ENCODE measurements at places on chromosomes 16 and 17. TPM values are rescaled to one million over a fixed set of nuclear protein-coding genes. Genes with fewer than 3 reads are reported as not detected.

Gene NPIPB5
- total RNA-seq, result 131 TPM

Gene TERB1
- 0.79 TPM for total RNA-seq

Gene CDH13
- total RNA-seq, result 0.39 TPM

Gene CCL14
- not detected for total RNA-seq

Gene LITAFD
- total RNA-seq, result not detected

Gene TBC1D3
- total RNA-seq, result not detected

Gene TMEM114
- total RNA-seq, result not detected

Gene KIF1C
- total RNA-seq, result 63.3 TPM

Gene PRPF8
- 169 TPM for total RNA-seq

All from placental epithelial cell (primary cell).